Foreskin fibroblast (primary cell): ENCODE measurements at places on chromosomes 2 and 18.
A peak's percentile ranks its signal among the peaks of the same experiment; 100 is the strongest.

DNA sequence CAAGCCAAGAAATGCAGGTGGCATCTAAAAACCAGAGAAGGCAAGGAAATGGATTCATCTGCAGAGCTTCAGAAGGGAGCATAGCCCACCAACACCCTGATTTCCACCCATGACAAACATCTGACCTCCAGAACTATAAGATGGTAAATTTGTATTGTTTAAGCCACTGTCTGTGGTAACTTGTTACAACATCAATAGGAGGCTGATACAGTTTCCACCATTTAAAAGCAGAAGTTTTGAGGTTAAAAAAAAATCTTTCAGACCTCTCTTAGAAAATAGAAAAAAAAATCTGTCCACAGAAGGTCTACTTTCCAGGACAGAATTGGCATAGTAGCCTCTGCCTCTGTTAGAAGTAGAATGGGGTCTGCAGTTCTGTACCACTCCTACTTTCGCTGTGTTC is 37.2 kb downstream of the SLC40A1 start:
- DNase-seq = no peak

DNA sequence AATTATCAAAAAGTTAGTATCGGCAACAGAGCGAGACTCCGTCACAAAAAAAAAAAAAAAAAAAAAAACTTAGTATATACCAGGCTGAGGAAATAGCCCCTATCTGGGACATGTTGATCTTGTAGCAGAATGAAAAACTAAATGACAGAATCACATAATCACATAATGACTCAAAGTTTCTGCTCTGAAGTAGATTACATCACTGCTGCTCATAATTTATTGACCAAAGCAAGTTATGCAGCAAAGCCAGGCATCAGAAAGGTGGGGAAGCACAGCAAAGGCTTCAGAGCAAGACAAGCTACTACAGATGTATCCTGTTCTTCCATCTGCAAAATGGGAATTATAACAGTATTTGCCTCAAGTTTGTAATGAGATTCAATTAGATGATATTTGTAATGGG is 68.1 kb downstream of the BOD1L2 start:
- DNase-seq = no peak

DNA sequence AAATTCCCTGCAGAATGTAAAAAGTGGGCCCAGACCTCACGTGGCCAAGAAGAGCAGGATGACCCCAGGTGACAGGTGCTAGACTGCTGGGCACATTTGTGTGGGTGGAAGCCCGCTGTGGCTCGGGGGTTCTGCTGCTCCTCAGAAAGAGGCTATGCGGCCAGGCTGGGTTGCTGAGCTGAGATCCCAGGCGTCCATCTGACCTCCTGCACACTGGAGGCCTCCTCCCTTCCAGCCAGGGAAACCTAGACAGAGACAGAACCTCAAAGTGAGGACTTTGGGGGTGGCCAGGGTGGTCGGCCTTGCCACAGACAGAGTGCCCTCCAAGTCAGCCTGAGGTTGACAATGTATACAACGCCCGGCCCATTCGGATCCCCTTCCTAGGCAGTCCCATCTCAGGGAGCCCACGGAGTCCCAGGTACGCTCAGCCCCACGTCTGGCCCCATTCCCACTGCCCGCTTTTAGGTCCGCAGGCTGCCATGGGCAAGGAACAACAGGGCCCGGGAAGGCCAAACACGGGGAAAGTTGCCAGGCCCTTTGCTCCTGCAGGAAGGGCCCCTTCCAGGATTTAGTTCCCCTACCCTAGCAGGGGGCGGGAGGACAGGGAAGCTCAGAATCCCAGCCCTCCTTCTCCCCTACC is 75.6 kb downstream of the KIAA2012 start:
- no peak for DNase-seq

DNA sequence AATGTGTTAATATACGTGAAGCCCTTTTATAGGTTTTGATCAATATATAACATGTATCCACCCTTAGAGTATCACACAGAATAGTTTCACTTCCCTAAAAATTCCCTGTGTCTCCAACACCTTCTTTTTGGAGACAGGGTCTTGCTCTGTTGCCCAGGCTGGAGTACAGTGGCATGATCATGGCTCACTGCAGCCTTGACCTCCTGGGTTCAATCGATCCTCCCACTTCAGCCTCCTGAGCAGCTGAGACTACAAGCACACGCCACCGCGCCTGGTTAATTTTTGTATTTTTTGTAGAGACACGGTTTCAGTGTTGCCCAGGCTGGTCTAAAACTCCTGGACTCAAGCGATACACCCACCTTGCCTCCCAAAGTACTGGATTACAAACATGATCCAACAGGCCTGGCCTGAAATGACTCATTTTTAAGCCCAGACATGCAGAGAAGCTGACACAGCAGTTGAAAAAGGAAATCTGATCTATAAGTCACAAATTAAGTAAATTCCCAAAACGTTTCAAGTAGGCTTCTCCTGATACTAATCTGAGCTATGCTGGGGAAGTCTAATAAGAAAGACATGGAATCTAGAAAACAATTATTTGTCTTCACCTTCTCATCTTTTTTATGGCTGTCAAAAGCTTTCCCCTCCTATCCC is 2.9 kb downstream of the DUSP11 start:
- peak; percentile 21 for DNase-seq

DNA sequence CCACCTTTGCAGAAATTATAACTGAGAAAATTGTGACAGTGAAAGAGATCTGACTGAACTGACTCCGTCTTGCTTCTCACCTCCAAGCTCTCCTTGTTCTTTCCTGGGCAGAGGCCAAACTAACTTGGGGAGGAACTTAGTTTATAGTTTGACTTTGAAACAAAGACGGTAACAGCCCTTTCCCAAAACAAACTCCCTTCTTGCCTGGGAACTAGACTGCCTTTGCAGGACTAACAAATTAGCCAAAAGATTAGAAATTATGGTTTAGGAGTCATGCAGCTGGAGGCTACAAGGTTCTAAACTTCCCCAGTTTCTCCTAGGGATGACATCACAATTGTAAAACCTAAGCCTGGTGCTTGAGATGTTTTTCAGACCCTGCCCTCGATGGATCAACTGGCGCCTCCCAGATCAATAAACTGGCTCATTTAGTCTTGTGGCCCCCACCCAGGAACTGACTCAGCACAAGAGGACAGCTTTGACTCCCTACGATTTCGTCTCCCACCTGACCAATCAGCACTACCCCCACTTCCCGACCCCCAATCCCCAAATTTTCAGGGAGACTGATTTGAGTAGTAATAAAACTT is 137.7 kb downstream of the ALPK2 start:
- no peak for DNase-seq

DNA sequence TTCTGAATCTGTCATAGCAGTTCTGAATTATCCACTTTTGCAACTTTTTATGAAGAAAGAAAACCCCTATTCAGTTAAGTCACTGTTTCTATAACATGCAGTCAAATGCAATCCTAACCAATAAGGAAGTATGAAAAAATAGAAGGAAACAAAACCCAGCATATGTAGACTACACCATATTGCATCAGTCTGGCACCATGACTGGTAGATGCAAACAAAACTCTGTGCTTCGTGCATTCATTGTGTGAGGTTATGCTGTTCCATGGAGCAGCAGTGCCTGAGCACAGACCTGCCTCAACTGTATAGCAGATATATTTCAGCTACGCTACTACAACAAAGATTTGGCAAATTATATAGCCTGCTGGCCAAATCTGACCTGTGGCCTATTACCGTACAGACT is 325.5 kb downstream of the LRP1B start:
- no peak for DNase-seq

- no peak for DNase-seq
These were observed 110.8 kb downstream of the SETBP1 start for GRCh38 chr18:44791520-44791919.

GRCh38 chr2:98280376-98281102 is 65.7 kb upstream of the CNGA3 start:
- peak; percentile 17 for DNase-seq

- peak; percentile 68 for DNase-seq
These were observed 1.1 kb downstream of the EPC2 start for GRCh38 chr2:148645539-148646230.

DNA sequence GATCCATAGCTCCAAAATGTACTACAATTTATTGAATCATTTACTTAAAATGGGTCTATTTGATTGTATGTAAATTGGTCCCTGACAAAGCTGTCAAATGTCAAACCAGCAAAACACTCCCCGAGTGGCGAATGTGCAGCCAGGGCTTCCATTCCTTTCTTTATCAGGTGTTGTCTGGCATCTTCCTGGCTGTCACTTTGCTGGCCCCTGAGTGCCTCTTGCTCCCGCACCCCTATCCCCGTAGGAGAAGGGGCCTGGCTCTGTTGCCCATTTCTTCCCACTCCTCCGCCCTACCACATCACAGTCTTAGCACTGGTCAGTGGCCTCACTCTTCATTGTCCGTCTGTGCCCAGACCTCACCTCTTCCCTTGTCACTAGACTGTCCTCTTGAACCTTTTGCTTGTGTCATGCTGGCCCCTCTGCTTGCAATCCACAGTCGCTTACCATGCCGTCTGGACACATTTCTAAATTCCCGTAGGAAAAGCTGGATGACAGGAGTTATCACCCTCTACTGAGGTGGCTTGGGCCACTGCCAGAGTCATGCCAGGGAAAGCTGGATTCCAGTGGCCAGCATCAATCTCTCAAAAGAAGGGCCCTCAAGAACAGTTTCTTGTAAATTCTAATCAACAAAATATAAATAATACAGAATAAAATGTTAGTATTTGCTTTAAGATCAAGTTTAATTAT is 15.4 kb downstream of the UBE2F start:
- no peak for DNase-seq

DNA sequence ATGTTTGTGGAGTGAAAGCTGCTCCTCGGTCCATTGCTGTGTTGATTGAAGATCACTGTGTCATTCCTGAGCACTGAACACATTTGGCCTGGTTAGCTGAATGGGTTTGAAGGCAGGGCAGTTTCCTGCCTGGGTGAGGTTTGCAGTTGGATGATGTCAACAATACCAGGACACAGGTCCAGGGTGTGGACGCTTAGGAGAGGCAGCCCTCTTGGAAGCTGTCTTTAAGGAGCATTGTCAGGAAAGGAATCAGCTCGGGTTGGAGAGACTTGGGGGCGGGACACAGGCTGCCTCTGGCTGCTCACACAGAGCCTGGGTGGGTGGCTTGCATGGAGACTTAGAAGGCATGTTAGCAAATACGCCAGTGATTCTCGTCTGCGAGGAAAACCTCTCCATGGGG is 237.7 kb downstream of the SEPTIN10 start:
- peak; percentile 35 for DNase-seq

- no peak for DNase-seq
These were observed 160.0 kb downstream of the PTGR3 start for GRCh38 chr18:75048776-75049454.

- DNase-seq = no peak
These were observed 127.5 kb downstream of the SPAG16 start for GRCh38 chr2:213411582-213412289.

DNA sequence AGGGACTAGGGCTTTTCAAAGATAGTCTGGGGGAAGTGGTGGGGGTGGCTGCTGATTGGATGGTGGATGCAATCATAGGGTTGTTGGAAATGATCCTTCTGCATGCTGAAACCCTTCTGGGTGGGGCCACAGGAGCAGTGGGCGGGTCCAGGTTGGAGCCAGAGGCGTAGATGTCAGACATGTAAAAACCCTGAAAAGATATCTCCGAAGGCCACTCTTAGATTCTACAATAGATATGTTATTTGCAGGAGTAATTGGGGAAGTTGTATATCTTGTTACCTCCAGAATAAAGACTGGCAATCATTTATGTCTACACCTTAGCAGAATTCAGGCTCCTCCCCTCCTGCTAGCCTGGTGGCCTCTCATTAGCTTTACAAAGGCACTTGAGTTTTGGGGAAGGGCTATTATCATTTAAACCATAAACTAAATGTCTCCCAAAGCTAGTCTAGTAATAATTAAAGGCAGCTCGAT is 8.2 kb upstream of the FAM98A start:
- DNase-seq = no peak

- no peak for DNase-seq
These were observed 43.6 kb downstream of the SRBD1 start for GRCh38 chr2:45567288-45567963.

DNA sequence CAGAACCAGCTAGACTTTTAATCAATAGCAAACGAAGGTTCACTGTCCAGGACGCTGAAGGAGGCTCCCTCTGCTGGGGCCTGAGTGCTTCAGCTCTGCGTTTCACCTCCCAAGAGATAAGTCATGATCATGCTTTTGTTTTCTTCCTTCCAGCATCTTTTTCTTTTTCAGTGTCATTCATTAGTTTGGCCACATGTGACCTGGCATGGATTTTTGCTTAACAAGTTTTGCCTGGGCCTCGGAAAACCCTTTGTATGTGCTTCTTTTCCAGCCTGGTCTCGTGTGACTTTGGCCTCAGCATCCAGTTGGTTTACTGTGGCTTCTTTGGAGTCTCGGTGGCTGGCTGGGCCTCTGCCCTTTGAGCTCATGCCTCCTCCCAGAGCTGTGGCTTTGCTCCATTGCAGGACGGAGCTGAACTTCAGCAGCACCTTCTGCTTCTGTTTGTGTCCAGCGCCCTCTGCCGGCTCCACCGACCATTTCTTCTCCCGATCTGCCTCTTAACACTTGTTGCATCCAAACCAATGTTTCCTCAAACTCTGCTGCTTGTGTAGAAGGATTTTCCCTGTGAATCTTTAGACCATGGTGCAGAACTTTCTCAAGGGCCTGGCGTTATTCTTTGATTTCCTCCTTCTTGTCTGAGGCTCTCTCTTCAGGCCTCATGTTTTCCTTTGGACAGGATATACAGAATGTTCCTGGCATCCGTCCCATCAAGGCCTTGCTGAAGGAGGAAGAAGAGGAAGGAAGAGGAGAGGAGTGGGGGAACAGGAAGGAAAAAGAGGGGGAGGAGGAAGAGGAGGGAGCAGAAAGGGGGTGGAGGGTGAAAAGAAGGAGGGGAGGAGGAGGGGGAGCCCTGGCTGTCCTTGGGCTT is 23.6 kb upstream of the HES6 start:
- peak; percentile 97 for DNase-seq

DNA sequence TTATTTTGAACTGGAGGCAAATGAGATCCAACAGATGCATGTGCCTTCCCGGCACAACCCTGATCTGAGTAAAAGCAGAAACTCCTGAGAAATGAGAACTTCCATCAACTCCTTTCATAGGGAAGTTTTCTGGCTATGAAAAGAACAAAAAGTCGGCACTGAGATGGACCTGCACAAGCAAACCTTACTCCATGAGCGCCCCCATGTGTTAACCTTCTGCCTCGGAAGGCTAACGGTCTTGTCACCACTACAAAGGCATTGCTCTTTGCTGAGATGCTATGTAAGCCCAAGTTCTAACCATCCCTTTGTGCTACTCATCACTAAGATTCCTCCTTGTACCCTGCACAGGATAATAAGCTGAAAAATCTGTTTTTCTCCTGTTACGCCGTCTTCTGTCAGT is 57.3 kb upstream of the SULT1C3 start:
- no peak for DNase-seq

- DNase-seq = peak; percentile 79
These were observed 6.6 kb upstream of the CYP27C1 start for GRCh38 chr2:127226520-127227263.

- no peak for DNase-seq
These were observed 1081.5 kb upstream of the ZEB2 start for GRCh38 chr2:145601361-145601925.

DNA sequence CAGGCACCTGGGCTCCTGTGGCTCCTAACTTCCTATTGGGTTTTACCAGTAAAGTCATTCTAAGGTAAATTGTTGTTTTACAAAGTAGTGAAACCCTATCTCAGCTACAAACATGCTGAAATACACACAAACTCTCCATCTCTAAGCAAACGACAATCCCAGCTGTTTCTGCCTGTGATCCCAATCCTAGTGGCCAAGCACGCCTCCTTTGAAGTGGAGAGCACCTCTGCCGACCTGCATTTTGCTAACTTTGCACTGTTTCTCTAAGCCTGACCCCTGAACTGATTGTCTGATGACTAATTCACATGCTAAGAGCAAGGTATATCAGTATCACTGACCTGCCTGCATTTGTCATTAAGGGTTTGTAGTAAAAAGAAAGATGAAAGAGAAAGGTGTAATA is 124.3 kb downstream of the PAX3 start:
- DNase-seq = no peak

- peak; percentile 79 for DNase-seq
These were observed 484.8 kb upstream of the ID2 start for GRCh38 chr2:8197101-8197500.
